ENCODE measurements at places on chromosomes 3 and 15. TPM values are rescaled to one million over a fixed set of nuclear protein-coding genes. Genes with fewer than 3 reads are reported as not detected.

DNA sequence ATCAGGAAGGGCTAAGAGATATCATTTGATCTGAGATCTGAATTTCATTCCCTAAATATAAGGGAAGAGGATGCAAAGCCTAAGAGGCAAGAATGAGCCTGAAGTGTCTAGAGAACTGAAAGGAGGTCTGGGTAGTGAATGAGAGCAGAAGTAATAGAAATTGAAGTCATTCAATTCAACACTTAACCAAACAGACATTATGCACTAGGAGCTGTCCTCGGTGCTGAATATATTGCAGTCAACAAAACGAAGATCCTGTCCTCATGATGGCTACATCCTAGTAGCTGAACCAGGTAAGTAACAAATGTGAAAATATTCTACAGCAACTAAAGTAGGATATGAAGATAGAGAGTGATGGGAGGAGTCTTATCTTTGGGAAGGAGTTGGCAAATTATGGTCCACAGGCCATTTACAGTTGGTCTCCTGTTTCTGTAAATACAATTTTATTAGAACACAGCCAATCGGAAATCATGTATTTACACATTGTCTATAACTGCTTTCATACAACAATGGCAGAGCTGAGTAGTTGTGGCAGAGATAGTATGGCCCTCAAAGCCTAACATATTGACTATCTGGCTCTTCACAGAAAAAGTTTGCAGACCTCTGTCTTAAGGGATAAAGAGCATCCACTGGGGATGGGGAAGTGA lies 192.9 kb upstream of the CADPS start:
- no peak for DNase-seq

- no peak for DNase-seq
Observed at GRCh38 chr15:67917037-67917436, 77.2 kb upstream of the RNU6-1 start.

- DNase-seq: no peak
Observed at GRCh38 chr3:128381609-128382008, 85.1 kb downstream of the DNAJB8 start.

DNA sequence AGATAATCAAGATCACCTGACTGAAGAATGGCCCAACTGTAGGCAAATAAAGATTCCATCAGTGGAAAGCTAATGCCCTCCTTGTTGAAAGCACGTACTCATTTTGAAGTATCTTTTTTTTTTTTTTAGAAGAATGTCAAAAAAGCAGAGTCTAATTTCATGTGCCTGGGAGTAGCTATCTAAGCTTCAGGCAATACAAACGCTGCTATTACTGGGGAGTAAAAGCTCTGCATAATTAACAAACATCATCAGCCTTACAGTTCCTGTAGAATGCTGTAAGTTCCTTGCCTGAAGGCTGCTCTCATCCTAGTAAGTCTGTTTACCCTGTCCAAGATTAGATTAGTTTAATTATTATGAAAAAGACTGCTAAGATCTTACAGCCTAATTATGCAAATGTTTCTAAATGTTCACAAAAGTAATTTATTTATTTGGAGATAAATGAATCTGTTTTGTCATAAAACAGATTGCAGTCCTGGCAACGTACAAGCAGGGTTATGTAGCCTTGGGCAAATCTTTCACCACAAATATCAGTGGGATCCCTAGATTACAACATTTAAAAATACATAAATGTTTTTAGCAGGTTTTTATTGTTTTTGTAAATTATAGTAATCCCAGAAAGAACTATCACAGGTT lies 451.3 kb upstream of the AGTR1 start:
- no peak for DNase-seq

DNA sequence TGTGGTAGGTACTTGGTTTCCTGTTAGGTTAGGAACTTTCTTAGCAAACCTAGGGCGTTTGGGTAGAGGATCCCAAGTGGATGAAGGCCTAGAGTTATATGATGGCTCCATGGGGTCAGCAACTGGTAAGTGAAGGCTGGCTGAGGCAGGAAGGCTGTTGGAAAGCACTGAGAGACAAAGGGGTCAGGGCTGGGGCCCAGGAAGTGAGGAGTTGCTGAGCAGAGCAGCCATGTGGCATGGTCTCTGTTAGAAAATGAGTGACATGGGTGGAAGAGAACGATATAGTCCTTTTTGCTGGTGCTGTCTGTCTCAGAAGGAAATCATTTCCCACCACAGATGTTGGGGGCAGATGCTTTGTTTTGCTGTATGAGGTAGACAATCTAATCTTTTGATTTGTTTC lies 34.5 kb upstream of the MGLL start:
- no peak for DNase-seq

DNA sequence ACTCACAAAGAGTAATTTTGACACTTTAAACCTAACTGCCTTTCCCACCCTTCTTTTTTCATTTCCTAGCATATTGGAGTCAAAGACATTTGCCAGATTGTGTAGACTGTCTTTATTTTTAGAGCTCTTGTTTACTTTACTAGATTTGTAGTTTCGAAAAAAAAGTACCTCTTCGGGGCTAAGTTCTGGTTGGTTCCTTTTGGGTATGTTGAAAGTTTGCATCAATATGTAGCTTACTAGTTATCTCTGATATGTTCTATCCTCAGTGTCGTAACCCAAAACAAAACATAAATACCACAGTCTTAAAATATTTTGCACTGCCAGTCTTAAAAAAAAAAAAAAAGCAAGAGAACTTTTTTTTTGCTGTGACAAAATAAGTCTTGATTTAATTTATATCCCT lies 52.2 kb downstream of the REC114 start:
- DNase-seq: no peak

Gene DAZL
- polyA plus RNA-seq: not detected

Gene TPRG1
- 0.45 TPM for polyA plus RNA-seq

Gene ZBED2
- 1.7 TPM for polyA plus RNA-seq

Gene LIPC
- 2.1 TPM for polyA plus RNA-seq

Gene RAB6B
- 0.14 TPM for polyA plus RNA-seq

All from naive thymus-derived CD4-positive, alpha-beta T cell (primary cell).